ELF-1 (cell line): ENCODE measurements at places on chromosomes 12 and 14.

- peak; percentile 93 for DNase-seq
Measured at GRCh38 chr12:85280165-85280983, at the start of gene ALX1. Gene ALX1 (plus strand): TSS chr12:85280220. CDS start chr12:85280262, 42 bp downstream.

DNA sequence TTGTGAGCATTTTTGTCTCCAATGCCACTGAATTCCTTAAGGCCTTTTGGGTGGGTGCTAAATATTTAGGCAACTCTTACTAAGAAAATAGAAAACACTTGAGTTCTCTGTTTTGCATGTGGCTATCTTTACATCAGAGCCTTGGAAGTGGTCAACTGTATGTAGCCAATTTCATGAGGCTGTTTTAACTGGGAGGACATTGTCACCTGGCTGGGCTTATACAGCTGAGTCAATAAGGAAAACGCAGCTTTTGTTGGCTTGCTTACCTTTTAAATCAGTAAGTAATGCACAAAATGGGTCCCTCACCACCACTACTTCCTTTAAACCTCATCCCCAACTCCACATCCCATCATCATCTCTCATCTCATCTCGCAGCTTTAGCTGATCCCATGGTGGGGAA is 194.3 kb downstream of the RGS6 start:
- DNase-seq: no peak

- no peak for DNase-seq
Measured at GRCh38 chr14:75010472-75011093, 7.9 kb downstream of the EIF2B2 start.

DNA sequence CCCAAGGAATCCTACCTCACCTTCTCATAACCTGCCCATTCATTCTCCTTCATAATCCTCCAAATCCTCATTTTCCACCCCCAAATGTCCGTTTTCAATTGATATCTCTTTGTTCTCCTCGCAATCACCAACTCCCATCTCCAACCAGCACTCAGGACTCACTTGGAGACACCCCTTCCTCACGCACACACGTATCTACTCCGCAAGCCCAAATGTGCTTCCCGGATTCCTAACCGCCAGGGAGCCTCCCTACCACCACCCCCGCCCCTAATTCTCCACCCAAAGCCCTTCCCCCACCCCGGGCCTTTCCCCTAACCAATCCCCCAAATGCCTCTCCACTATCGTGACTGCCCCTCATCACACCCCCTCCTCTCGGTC is 304 bp downstream of the KCTD10 start:
- DNase-seq: no peak

DNA sequence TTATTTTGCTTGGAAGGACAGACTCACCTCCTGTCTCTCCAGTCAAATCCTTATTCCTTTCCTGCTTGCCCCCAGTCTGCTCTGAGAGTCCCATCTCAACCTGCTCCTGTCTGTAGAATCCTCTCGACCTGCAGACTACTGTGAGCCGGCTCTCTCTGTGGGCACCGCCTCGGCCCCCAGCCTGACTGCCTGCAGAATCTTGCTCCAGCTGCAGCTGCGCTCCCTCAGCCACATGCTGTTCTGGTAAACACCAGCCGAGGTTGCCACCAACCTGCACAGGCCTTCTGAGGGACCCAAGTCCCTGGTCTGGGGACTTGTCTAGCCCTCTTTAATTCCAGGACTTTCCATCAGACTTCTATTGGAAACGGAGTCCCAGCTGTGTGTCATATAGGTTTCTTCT is 44.8 kb upstream of the PRMT8 start:
- no peak for DNase-seq

- no peak for DNase-seq
Measured at GRCh38 chr12:123513805-123514204, 19.7 kb downstream of the RILPL1 start.

GRCh38 chr12:109140560-109140959 is 24.2 kb downstream of the ACACB start:
- DNase-seq: no peak

- DNase-seq: peak; percentile 85
Measured at GRCh38 chr12:31651893-31652521, 7.5 kb upstream of the ETFBKMT start.

DNA sequence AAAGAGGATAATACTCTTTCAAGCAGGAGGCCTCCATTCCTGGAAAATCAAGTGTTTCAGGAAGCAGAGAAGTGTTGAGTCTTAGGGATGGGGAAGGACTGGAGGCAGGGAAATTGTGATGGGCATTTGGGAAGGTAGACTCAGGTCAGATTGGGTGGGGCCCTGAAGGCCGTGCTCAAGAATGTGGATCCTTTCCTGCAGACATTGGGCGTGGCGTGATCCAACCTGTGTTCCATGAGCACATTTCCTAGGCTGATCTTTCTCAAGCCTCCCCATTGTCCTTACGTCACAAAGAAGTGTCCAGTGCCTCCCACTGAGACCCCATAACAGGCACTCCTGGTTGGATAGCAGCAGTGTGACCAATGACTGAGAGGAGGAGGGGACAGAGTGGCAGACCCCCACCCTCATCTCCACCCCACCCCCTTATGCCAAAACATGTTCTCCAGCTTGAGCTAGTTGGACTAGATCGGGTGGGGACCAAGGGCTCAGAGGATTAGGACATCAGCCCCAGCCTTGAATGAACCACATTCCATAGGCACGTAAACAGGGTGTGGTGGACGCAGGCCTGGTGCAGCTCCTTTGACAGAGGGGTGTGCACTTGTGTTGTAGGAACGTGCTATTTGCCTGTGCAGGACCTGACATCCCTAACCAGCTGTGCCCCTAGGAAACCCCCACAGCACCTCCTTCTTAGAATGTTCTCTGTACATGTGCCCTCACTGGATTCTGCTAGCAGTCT is 76.8 kb downstream of the TTC9 start:
- peak; percentile 32 for DNase-seq

DNA sequence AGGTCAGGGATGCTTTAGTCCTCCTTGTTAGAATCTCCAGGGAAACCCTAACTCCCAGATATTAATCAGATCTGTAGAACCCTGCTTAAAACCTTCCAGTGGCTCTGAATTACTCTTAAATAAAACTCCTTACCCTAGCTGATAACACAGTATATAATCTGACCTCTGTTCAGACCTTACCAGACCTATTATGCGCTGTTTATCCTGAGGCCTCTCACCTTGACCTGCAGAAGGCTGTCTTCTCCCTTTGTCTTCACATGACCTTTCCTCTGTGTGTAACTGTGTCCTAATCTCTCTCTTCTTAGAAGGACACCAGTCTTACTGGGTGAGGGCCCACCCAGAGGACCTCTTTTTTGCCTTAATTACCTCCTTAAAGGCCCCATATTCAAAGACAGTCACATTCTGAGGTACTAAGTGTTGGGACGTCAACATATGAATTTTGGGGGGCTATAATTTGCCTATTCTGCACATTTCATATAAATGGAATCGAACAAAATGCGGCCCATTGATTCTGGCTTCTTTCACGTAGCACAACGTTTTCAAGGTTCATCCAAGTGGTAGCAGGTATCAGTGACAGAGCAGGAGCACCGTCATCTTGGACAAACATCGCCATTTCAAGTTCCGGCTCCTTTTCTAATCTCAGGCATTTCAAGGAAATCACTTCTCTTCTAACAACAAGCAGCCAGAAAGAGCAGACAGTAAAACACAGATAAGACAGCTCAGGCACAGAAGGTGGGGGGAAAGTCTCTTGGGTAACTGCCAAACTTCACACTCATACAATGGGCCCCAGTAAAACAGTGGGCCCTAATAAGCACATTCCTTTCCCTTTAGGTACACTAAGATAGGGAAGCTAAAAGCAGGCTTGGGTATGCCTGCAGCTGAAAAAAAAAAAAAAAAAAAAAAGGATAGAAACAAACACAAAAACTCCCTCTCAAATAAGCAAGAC is 200.2 kb upstream of the NUDT4 start:
- no peak for DNase-seq

GRCh38 chr14:78690836-78691235 is 520.7 kb downstream of the NRXN3 start:
- DNase-seq: no peak

DNA sequence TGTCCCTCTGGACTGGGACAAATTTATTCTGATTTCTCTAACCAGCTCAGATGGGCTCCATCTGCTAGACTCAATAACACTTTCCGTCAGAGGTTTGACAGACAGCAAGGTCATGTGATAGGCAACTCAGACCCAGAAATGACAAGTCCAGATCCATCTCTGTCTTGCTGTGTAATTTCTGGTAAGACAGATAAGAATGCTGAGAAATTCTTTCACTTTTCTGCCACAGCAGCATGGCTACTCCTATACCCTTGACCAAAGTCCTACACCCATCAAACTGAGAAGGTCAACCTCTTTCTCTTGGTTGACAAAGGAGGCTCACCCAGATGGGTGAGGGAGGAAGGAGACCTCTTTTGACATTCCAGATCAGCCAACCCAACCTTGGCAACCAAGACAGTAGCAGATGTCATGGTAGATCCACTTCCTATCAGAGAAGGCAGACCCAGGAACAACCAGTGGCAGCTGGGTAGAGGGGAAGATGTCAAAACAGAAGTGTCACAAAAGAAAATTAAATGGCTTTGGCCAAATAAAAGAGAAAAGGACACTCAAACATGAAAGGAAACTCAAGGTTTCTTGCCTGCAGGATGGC is 36.9 kb upstream of the PRKAB1 start:
- no peak for DNase-seq

DNA sequence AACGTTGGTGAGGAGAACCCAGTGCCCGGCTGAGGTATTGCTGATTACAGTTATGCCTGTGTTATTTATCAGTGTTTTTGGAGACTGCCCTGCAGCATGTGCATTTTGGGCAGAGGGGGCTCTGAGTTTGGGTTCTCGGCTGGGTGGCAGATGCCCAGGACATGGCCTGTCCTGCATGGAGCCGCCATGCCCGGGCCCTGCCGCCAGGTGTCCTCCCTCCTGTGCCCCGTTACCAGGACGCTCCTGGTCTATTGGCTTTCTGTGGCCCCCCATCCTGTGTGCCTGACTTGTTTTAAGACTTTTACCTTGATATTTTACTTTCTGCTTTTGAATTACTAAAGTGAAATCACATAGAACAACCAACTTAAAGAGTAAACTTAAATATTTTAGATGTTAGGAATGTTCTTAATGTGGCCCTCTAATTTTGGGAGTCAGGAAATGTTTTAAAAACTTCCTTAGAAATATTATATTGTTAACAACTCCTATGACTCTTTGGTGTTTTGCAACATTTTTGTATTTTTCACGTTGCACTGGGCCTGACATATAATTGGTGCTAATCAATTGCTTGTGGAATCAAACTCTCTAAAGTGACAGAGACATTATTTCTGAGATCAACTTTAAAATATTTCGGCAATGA is 51.8 kb downstream of the PRIMA1 start:
- peak; percentile 14 for DNase-seq

DNA sequence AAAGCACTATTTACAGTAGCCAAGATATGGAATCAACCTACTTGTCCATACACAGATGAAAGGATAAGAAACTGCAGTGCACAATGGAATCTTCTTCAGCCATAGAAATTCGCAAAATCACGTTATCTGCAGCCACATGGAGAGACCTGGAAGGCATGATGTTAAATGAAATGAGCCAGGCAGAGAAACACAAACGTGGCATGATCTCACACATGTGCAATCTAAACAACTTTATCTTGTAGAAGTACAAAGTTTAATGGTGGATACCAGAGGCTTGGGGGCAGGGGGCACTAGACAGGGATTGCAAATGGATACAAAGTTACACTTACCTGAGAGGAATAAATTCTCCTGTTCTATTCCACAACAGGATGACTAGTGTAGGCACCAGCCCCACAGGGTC is 24.1 kb downstream of the ASCL4 start:
- no peak for DNase-seq

DNA sequence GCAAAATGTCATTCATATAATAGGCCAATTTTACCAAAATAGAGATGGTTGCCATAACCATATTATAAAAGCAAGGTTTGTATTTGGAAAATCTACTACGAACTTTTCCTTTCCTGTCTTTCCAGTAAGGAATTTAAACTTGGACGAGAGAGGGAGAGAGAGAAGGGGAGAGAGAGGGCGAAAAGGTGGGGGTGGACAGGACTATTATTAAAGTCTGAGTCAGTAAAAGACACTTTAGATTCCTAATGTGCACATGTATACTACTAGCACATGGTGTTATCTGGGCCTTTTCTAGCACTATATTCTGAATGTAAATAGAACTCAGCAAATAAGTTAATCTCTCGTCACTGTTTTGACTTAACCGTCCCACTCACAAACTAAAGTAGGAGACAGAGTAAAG is 30.4 kb upstream of the FBLN5 start:
- DNase-seq: no peak

DNA sequence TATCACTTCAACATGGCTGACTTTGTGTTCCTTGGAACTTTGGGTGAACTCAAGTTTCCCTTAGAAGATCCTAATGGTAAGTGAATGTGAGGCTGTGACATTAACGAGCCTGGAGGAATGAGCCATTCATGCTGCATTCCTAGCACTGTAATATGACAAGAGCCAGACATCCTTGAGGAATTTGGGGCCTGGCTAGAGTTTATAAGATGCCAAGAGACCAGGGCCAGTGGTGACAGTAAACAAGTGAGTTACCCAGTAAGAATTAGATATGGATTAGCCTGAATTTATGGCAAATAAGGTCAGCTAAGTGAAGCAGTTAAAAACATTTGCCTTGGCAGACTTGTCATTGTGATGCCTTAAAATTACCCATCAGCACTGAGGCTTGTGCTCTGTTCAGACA is 232.4 kb downstream of the AKAP6 start:
- peak; percentile 61 for DNase-seq

- DNase-seq: peak; percentile 12
Measured at GRCh38 chr12:98221243-98221808, 294.1 kb upstream of the TMPO start.

DNA sequence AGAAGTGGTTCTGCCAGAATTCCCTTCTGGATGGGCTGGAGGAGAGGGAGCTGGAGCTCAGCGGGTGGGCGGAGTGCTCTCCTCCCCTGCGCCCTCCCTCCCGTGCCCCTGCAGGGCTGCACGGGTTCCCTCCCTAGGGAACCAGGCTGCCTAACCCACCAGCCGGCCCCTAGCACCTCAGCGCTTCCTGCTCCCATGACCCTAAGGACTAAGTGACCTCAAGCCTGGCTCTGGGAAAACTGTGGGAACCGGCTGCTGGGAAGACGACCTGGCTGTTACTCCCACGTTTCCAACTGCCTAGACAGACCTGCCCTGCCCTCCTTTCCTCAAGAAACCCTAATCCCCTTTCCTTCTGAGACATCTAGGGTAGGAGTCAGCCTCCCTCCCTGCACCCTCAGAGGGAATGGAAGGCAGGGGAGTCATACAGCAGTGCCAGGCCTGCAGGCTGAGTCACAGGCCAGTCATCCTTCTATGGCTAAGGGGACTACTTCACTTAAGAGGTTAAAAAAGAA is 31.5 kb downstream of the SLC6A12 start:
- DNase-seq: no peak

DNA sequence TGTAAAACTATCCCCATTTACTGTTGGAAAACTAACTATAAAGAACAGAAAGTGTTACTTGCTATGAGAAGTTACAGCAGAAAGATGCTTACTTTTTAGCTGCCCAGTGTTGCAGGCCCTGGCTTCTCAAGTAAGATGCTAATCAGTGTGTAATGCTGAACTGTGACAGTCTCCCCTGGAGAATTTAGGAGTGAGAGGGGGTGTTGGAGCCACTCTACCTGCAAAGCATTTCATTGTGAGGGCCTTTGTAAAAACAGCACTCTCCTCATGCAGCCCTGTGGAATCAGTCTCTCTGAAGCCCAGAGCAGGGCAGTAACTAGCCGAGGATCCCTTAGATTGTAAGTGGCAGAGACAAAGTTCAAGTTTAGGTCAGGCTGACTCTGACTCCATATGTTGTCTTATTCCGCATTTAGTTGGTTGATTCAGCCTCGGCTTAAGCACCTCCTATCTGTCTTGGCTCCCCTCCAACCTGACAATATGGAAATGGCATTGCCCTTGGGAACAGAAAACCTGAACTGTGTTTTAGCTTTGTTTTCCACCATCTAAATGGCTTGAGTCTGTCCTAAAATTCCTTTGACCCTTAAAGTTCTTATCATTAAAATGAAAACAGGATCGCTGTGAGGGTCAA is 141.3 kb downstream of the PRKCH start:
- no peak for DNase-seq
